Left cardiac atrium (tissue), 4 donors: ENCODE measurements at places on chromosomes 12 and 14. TPM values are rescaled to one million over a fixed set of nuclear protein-coding genes. Genes with fewer than 3 reads are reported as not detected.
A peak's percentile ranks its signal among the peaks of the same experiment; 100 is the strongest.

Gene ZFHX2
- total RNA-seq, result 1.3 TPM

Gene GTF2A1
- 16.7 TPM for total RNA-seq

Gene C12orf54
- not detected for total RNA-seq

Gene NPAS3
- total RNA-seq, result 2.4 TPM

Gene SDS
- 0.31 TPM for total RNA-seq

Gene CCDC196
- total RNA-seq, result not detected

Gene AMDHD1
- 0.34 TPM for total RNA-seq

Gene TAS2R7
- total RNA-seq, result not detected

Gene HNF1A
- total RNA-seq, result not detected

GRCh38 chr14:64691376-64691775 lies 12.8 kb upstream of the PLEKHG3 start:
- DNase-seq, result no peak

GRCh38 chr14:102474934-102475333 lies 34.6 kb downstream of the ANKRD9 start:
- DNase-seq, result peak; percentile 85

DNA sequence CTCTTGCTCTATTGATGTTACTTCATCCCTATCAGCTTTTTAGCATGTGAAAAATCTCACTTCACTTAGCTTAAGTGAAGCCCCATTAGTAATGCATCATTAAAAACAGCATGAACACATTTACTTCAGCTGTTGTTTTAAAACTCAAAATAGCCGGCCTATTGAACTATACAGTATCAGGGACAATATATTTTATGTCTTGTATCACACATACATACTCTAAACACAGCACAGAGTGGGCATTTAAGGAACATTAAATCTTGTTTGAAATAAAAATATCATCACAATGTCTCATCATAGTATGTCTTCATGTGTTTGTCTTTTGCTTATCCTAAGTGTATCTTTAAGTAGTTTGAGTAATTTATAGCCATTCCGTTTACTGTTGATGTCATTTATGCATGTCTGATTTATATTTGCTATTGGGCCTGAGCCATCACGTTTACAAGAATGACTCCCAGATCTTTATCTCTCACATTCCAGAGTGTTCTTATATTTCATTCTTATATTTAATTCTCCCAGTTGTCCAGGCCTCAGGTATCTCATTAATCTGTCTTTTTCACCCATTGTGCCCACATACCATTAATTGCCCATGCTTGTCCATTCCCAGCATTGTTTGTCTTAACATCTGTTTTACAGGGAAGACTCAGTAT lies 57.5 kb downstream of the ARHGAP5 start:
- DNase-seq, result no peak

- DNase-seq, result no peak
Measured at GRCh38 chr12:118358612-118359540, 13.8 kb downstream of the TAOK3 start.

DNA sequence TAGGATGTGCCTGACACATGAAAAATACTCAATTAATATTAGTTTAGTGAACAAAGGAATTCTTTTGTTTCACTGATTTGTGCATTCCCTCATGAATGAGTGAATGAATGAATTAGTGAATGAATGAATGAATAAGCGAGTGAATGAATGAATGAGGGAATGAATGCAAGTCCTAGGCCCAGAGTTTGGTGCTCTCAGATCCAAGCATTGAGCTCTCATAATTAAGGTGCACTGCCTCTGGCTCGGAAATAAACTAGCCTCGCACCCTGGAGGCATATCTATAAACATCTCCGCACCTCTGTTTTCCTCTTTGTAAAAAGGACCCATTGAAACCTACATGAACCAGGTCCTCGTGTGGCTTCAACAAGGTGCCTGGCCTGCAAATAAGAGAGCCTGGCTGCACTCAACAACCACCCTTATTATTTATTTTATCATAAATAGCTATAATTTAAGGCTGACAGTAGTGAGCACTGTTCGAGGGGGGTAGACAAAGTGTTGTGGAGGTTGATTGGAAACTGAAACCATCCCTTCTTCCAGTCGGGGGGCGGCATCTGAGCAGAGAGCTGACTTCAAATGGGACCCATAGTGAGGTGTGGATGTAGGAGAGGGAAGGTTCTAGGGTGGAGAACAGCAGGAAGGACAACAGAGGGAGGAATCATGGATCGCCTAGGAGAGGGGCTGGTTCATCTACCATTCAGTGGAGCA lies 316.8 kb downstream of the BCL11B start:
- no peak for DNase-seq

- peak; percentile 75 for DNase-seq
Measured at GRCh38 chr14:89214221-89214965, 202.6 kb downstream of the FOXN3 start.

DNA sequence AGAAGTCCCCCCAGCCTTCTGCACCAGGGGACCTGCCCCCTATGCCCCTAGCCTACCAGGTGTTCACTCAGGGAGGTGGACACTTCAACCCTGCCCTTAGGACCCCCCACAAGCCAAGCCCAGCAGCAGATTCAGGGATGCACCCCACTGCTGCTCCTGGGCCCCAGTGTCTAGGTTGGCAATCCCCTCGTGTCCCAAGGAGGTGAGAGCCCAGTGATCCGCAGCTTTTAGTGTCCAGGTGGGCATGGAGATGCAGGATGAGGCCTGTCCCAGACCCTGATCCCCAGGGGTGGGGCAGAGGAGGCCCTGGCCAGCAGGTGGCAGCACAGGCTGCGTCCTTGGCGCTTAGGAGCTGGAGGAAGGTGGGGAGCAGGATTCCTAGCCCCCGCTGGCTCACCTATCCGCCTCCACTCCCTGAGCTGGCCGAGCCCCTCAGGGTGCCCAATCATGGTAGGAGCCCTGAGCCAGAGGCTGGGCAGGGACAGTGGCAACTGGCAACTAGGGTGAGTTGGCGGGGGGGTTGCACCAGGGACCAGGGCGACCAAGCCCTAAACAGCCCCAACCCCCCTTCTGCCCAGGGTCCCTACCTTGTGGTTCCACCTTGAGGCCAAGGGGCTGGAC lies 4.1 kb downstream of the CKB start:
- peak; percentile 65 for DNase-seq

- DNase-seq, result no peak
Measured at GRCh38 chr14:77039285-77040058, 11.0 kb upstream of the IRF2BPL start.

- no peak for DNase-seq
Measured at GRCh38 chr12:56713345-56713744, 11.8 kb downstream of the NACA start.

DNA sequence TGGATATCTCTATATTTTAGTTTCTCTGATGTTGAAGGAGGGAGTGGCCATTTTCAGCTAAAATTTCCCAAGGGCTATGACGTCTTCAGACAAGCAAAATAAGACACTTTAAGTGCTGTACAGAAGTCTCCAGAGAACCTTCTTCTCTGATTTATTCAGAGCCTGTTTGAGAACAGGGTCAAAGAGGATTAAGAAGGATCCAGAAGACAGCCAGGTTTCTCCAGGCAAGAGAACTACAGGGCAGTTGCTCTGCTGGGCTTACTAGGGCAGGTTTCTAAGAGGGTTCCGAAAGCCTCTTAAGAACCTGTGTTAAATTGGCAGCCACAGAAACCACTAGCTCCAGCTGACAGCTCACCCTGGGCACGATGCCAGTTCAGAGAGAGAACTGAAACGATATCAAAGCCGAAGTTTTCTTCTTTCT lies 1.2 kb downstream of the MGP start:
- peak; percentile 91 for DNase-seq

- no peak for DNase-seq
Measured at GRCh38 chr12:132343294-132344004, 14.1 kb upstream of the GALNT9 start.

- DNase-seq, result no peak
Measured at GRCh38 chr12:45235087-45236025, 19.5 kb downstream of the ANO6 start.

GRCh38 chr14:65027127-65027799 lies 40.6 kb downstream of the FNTB start:
- DNase-seq, result no peak

DNA sequence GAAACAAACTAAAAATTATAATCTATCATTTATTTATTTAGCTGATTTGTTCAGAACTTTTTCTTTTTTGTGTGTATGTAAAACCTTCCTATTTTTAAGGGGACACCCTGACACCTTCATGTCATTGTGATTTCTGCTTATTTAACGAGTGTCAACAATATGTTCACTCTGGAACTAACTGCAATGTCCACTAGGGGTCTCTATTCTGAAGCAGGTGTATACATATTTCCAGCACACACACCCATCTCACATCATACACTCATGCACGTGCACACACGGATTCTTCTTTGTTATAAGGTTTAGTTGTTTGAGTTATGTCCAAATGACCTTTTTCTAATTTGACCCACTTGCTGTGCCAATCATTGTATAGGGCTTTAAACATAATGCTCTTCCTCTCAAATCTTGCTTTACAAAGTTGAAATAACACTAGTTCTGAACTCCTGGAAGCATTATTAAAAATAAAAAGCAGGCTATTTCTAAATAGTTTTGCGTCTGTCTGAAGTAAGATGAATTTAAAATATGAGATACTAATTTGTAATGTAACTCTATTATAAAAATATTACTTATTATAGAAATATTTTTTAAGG lies 15.5 kb downstream of the E2F7 start:
- no peak for DNase-seq

DNA sequence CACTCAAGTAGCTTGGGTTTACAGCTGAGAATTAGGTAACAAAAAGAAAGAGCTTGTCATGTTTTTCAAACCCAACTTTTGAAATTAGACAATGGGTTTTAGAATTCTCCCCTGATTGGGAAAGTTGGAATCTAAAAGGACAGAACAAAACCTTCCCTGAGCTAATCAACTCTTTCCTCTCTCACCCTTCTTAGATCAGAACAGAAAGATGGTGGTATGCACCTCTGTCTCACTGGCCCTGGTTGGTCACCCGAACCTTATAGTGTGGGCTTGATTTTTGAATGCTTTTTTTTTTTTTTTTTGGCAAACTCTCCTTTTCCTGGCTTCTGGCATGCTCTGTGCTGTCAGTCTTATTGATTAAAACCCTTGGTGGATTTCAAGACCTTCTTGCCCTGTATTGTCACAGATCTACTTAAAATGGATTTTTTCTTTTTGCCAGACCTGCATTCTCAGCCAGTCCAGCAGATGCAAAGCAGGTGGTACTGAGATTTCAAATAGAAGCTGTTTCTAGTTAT lies 251.1 kb upstream of the RMST start:
- DNase-seq, result no peak

- no peak for DNase-seq
Measured at GRCh38 chr12:17818931-17819330, 271.1 kb downstream of the RERGL start.

- peak; percentile 85 for DNase-seq
Measured at GRCh38 chr12:106147956-106148355, 9.2 kb upstream of the NUAK1 start.

DNA sequence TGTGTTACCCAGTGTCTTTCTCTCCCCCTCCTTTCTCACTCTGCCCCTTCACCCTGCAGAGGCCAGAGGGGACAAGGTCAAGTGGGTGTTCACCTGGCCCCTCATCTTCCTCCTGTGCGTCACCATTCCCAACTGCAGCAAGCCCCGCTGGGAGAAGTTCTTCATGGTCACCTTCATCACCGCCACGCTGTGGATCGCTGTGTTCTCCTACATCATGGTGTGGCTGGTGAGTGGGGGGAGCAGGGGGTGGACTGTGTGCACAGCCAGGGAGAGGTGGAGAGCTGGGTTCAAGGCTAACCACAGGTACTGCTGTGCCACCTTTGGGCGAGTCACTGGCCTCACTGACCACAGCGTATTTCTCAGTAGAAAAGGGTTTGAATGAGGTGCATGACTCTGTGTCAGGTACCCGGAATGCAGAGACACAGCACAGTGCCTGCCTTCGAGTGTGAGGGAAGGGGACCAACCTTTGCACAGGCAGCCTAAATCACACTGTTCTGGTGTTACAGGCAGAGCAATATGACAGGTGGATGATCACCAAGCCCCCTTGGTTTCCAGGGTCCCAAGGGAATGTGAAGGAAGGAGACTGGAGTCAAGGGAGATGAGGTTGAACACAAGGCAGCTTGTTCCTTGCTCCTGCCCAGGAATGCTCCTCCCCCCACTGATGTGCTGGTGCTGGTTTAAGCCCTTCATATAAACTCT lies 30.8 kb upstream of the RIN3 start:
- DNase-seq, result no peak

GRCh38 chr14:21825149-21825743 lies 151.6 kb upstream of the OR4E1 start:
- no peak for DNase-seq

GRCh38 chr12:109560867-109561710 lies 12.2 kb downstream of the MMAB start:
- DNase-seq, result no peak

DNA sequence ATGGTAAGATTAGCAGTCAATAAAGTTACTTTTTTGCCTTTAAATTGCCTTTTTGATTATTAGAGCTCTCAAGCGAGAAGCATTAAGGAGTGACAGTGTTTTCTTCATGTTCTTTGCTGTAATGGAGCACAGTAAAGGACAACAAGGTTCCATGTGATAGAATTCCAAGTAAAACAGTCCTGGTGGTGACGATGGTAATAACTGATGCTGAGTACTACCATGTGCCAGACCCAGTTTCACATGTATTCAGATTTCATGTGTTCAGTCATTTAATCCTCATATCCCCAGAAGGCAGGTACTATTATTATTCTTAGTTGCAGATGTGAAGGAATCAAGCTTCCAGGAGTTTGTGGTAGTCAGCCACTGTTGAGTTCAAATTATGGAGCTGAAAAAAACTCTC lies 79.0 kb downstream of the FRMD6 start:
- no peak for DNase-seq

DNA sequence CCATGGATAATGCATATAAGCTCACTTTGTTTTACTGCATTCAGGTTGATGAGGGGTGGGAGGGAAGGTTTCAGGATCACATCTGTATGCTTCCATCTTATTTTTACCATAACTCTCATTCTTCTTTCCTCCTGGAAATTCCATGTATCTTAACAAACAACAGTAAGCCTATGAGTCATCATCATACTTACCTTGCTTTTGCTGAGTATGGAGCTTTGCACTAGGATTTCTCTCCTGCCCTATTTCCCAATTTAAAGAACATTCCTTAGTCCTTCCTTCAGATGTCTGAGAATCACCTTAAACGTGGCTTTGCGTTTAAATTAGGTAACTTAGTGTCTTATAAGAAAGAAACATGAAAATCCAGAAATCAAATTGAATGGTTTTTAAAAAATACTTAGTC lies 1.6 kb upstream of the CLEC14A start:
- DNase-seq, result no peak

- DNase-seq, result no peak
Measured at GRCh38 chr12:100123316-100124095, 19.2 kb downstream of the BLTP3B start.

DNA sequence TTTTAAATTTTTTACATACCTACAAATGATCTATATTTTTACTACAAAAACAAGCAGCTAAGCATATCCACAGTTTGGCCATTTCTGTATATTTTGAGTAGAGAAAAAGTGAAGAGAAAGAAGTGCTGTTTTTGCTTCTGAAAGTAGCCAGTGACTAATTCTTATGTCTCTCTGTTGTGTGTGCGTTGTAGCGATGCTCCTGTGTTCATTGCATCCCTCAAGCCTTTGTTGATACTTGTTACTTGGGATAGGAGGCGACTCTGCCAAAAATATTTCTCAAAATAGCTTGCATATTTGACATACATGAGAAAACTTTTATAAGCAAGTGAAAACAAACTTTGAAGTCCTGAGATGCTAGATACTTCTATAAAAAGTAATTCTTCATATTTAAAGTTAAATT lies 714.1 kb downstream of the FSCB start:
- no peak for DNase-seq

- no peak for DNase-seq
Measured at GRCh38 chr14:69617796-69618195, 6.4 kb downstream of the SUSD6 start.
